ENCODE measurements at places on chromosomes 4 and X.

DNA sequence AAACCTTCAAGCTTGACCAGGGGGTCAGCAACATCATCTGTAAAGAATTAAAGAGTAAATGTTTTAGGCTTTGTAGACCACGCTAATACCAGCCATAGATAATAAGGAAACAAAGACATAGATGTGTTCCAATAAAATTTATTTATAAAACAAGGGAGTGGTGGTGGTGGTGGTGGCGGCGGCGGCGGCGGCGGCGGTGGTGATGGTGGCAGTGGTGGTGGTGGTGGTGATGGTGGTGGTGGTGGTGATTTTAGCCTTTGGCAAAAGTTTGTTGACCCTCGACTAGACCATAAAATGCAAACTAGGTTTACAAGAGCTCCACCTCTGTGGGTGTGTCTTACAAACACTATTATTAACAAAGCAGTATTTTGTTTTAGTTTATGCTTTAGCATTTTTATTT is 222.3 kb upstream of the SPOCK3 start:
- DNase-seq = no peak

DNA sequence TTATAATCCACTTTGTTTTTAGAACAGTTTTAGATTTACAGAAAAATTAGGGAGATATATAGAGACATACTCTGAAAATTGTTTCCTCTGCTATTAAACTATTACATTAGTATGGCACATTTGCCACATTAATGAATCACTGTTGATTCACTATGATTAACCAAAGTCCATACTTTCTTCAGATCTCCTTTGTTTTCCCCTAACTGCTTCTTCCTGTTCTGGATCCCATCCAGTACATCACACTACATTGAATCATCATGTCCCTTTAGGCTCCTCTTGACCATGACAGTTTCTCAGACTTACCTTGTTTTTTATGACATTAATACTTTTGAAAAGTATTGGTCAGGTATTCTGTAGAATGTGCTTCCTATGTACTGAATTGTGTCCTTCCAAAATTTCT is 109.2 kb upstream of the EDNRA start:
- DNase-seq = no peak

DNA sequence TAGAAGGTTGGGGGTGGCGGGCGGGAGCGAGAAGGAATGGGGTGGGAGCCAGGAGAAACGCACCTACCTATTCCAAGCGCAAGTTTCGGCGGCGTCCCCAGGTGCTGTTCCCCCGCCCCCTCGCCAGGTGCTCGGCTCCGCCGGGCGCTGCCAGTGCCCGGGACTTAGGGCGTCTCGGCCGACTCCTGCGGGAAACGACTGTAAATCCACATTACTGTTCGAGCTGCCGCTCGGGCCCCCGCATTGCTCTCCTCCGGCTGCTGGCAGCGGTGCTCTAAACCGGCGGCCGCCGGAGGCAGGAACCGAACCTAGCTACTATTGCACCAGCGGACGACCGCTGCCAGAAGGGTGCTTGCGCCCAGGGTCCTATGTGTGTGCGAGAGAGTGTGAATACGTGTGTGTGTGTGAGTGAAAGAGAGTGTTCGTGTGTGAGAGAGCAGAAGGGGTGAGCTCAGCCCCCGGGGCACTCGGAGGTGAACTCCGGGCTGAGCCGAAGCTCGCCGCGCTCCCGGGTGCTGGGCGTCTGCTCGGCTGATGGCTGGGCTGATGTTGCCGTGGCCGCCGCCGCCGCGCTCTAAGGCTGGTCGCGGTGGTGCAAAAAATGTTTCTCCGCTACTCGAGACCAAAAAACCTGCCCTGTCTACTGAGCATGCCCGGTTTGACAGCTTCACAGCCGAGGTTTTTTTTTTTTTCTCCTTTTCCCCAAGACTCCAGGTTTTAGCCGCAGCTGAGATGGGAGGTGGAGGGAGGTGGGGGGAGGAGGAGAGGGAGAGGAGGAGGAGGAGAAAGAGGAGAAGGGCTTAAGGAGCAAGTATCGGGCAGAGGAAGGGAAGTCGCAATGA is 115.7 kb upstream of the TEX13C start:
- DNase-seq = peak; percentile 78

DNA sequence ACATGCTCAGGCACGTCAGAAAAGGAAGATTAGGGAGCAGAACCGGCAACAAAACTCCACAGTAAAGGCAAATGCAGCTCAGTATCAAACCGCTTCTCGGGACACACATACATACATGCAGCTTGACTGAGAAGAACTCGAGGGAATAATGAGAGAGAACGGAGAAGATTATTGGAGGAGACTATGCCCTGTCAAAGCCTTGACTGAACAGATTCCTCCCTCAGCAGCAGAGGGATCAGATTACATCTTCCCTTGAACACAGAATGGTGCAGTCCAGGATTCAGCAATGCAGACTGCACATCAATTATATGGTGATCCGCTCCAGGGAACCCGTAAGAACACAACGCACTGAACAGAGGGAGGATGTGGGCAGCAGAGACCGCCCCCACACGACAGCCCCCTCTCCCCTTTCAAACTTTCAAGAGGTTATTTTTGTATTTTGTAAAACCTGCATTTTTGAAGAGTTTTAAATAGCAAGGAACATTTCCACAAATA is 183.2 kb downstream of the FBXW7 start:
- DNase-seq = peak; percentile 78

DNA sequence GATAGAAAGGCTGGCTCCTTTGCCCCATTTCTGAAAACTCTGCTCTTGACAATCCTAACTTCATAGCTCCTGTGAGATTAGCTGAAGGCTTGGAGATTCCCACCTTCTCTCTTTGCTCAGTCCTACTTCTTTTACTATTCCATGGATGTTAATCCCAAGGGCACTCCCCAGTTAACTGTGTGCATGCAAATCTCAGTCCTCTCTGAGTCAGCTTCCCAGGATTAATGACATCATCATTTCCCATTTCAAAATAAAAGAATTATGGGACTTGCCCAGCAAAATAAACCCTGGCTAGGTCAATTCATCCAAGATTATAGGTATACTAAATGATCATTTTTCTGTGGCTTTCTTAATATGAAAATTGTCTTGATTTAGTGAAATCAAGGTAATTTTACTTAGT is 328.6 kb upstream of the NR3C2 start:
- DNase-seq = no peak

- no peak for DNase-seq
These were observed 125.7 kb downstream of the CRLF2 start for GRCh38 chrX:1086444-1087409.

DNA sequence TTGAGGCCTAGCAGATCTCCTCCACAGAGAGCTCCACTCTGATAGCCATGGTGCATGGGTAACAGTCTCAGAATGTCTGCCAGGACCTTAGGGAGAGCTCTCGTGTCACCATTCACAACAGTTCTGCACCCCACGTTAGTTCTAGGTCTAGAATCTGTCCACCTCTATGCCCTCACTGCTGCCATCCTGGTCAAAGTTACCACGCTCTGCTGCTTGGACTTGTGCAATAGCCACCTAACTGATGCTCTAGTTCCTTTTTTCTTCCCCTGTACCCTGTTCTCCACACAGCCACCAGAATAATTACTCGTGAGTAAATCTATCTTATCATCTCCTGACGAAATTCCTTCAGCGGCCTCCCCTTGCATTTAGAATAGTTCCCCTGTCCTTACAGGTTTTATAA is 268.8 kb upstream of the GATB start:
- DNase-seq = no peak

GRCh38 chrX:137549851-137550664 is 15.9 kb upstream of the ZIC3 start:
- DNase-seq = no peak

DNA sequence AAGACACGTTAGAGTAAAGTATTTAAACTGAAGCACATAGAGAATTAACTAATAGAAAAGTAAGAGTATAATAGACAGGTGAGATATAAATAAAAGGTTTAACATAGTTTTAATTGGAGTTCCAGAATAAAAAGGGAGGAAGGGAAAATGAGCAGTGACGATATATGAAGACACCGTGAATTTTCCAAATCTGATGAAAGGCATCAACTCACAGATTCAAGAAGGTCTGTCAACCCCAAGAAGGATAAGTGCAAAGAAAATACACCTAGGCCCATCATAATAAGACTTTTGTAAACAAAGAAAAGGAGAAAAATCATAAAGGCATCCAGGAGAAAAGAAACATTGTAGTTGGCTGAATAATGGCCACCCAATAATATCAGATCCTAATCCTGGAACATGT is 43.9 kb upstream of the RAP2C start:
- no peak for DNase-seq

DNA sequence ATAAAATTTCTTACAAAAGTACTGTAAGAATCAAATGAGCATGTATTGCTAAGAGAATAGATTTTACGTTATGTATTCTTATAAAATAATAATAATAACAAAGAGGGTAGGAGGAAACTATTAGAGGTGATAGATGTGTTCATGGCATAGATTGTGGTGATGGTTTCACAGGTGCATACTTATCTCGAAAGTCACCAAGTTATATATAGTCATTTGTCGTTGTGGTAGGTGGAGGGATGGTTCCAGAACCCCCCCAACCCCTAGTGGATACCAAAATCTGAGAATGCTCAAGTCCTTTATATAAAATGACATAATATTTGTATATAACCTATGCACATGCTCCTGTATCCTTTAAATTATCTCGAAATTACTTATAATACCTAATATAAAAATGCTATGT is 36.7 kb upstream of the H2AZ1 start:
- no peak for DNase-seq

- no peak for DNase-seq
These were observed 291.3 kb upstream of the TRAM1L1 start for GRCh38 chr4:117376692-117377091.

DNA sequence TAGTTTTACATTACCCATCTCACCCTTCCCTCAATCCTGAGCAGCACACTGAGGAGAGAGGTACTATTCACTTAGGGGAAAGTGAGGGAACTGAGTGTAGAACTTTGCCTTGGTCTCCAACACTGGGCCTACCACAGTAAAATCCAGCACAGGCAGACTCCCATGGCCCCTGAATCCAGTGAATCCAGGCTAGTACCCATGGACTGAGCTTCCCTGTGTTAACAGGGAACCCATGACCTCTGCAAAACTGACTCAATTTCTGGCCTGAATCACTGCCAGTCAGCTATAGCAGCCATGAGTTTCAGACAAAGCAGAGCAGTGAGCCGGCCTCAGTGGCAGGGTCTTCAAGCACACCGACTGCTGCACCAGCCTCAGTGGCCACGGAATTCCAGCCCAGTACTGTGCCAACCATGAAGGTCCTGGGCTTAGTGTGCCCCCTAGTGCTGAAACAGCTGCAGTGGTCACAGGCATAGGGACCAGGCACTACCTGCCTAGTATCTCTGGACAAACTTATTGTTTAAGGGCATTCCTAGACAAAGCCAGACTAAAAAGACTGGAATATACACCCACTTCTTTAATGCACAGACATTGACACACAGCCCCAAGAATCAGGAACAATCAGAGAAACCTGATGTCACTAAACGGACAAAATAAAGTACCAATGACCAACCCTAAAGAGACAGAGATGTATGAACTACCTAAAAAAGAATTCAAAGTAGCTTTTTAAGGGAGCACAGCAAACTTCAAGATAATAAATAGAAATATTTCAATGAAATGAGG is 127.4 kb upstream of the RPL34 start:
- DNase-seq = no peak

GRCh38 chr4:101833480-101833879 is 43.0 kb downstream of the BANK1 start:
- no peak for DNase-seq

DNA sequence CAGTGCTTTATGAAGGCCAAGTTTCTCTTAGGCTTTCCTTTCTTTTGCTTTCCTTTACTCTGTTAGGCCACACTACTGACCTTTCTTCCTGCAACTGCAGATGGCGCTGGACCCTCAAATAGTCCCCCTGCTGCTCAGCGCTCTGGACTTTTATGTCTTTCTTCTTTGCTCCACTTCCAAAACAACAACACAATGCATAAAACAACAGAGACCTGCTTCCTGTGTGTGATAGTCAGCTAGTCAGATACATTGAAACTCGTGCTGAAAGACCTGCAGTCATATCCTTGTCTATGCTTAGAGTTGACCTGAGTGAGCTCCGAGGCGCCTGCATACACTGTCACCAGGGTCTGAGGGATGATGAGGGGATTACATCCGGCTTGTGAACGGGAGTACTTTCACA is 108.9 kb upstream of the TEX13D start:
- no peak for DNase-seq

GRCh38 chrX:39158801-39159657 is 357.8 kb downstream of the MID1IP1 start:
- DNase-seq = peak; percentile 69

DNA sequence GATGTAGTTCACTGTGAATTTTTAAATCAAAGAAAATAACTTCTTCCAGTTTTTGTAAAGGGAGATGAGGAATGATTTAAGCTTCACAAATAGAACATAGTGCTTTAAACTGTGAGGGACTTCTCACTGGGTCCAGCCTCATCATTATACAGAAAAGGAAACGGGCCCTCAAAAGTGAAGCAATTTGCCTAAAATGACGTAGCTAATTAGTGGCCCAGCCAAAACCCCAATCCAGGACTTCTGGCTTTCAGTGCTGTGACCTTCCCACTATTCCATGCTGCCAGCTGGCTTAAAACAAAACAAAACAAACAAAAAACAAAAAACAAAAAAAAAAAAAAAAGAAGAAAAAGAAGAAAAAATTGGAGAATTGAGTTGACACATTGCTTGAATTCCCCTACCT is 45.0 kb upstream of the STOX2 start:
- DNase-seq = no peak

GRCh38 chrX:7074148-7074907 is 73.2 kb upstream of the STS start:
- DNase-seq = no peak

DNA sequence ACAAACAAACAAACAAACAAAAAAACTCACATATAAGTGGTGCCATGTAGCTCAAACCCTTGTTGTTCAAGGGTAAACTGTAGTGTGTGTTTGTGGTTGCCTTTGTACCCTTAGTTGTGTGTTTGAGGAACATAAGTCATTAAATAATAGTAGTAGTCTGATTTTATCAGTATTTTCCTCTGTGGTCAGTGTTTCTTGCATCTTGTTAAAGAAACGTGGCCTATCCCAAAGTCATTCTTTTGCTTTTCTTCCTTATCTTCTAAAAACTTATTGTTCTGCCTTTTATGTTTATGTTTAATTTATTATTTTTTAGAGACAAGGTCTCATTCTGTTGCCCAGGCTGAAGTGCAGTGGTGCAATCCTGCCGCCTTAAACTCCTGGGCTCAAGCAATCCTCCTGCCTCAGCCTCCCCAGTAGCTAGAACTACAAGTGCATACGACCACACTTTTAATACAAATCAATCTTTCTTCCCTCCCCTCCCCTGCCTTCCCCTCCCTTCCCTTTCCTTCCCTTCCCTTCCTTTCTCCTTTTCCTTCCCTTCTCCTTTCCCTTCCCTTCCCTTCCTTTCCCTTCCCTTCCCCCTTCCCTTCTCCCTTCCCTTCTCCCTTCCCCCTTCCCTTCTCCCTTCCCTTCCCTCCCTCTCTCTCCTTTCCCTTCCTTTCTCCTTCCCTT is 26.4 kb downstream of the PRIMPOL start:
- no peak for DNase-seq

- DNase-seq = no peak
These were observed 12.9 kb downstream of the TMEM131L start for GRCh38 chr4:153479101-153479500.

Data from NCI-H2081 (cell line).